ENCODE measurements at places on chromosomes 3 and 15. TPM values are rescaled to one million over a fixed set of nuclear protein-coding genes. Genes with fewer than 3 reads are reported as not detected.

REC114 gene
- total RNA-seq = not detected

MELTF gene
- total RNA-seq = 4.6 TPM

RYR3 gene
- total RNA-seq = under 0.01 TPM

EPHB3 gene
- total RNA-seq = 16.8 TPM

AGTR1 gene
- total RNA-seq = not detected

TLR9 gene
- not detected for total RNA-seq

Data from bronchial epithelial cell (primary cell).